ENCODE measurements at places on chromosomes 3 and 15.

DNA sequence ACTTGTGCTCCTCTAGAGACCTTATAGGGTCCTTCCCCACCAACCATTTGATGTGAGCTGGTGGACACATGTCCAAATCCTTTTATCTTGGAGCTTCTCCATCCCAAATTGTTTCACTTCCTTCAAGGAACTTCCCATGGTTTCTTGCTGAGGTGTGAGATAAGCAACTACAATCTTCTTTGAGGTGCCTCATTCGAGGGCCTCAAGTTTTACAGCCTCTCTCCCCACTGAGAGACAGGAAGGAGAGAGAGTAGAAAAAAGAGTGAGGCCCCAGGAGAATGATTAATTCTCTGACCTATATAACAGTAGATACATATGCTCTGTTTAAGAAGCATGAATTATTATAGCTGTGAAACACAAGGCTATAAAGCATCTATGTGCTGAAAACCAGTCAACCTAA lies 70.5 kb downstream of the SUMF1 start:
- no peak overlapping the region for H3K27ac ChIP-seq
- H3K4me1 ChIP-seq = peaks cover 3% of the 10 kb centered on the region
- no peaks in the 10 kb centered on the region for H3K36me3 ChIP-seq
- peak; percentile 79 for DNase-seq
- H3K4me3 ChIP-seq = no peak overlapping the region
- no peaks in the 10 kb centered on the region for H3K27me3 ChIP-seq

DNA sequence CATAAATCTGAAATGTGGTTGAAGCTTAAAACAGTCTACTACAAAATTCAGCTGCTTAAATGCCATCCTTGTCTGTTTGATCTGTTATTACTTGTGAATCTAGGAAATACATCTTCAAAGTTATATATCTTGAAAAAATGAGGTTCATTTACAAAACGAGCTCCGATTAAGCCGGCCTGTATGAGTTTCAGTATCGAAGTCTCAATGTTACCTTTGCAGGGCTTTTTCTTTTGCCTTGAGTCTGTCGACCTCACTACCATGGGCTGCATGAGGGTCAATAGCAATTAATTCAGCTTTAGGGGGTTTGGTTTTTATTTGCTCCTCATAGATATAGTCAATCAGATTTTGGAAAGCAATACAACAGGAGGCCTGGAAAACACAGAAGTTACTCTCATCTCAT lies 23.2 kb downstream of the ERICH6 start:
- no peak overlapping the region for H3K27ac ChIP-seq
- DNase-seq = no peak
- H3K36me3 ChIP-seq = no peaks in the 10 kb centered on the region
- no peaks in the 10 kb centered on the region for H3K4me1 ChIP-seq
- no peaks in the 10 kb centered on the region for H3K27me3 ChIP-seq
- no peak overlapping the region for H3K4me3 ChIP-seq

DNA sequence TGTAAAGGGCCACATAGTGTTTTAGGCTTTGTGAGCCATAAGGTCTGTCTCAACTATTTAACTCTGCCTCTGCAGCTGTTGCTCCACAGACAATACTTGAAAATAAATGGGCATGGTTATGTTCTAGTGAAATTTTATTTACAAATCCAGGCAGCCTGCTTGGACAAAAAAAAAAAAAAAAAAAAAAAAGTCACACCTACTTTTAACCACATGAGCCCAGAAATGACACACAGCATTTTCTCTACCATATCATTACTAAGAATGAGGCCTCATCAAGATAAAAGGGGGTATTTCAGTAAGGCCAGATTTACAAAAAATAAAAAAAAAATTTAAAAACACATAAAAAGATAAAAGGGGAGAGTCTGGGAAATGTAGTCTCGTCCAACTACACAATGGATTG lies 1.7 kb upstream of the NGLY1 start:
- no peaks in the 10 kb centered on the region for H3K27me3 ChIP-seq
- no peak overlapping the region for H3K27ac ChIP-seq
- H3K4me3 ChIP-seq = no peak overlapping the region
- no peaks in the 10 kb centered on the region for H3K36me3 ChIP-seq

- no peaks in the 10 kb centered on the region for H3K27me3 ChIP-seq
- H3K4me3 ChIP-seq = no peak overlapping the region
- no peaks in the 10 kb centered on the region for H3K36me3 ChIP-seq
- DNase-seq = no peak
- no peaks in the 10 kb centered on the region for H3K4me1 ChIP-seq
Observed at GRCh38 chr3:37715358-37715757, 146.3 kb upstream of the CTDSPL start.

GRCh38 chr15:88747111-88747510 lies 56.1 kb upstream of the ACAN start:
- DNase-seq = no peak
- H3K27me3 ChIP-seq = no peaks in the 10 kb centered on the region
- no peak overlapping the region for H3K4me3 ChIP-seq
- peaks cover 3% of the 10 kb centered on the region for H3K4me1 ChIP-seq
- H3K27ac ChIP-seq = no peak overlapping the region
- no peaks in the 10 kb centered on the region for H3K36me3 ChIP-seq

GRCh38 chr15:76625267-76625666 lies 279.9 kb downstream of the SCAPER start:
- H3K27ac ChIP-seq = no peak overlapping the region
- H3K36me3 ChIP-seq = no peaks in the 10 kb centered on the region
- H3K27me3 ChIP-seq = no peaks in the 10 kb centered on the region
- H3K4me3 ChIP-seq = no peak overlapping the region

- no peak overlapping the region for H3K4me3 ChIP-seq
- no peaks in the 10 kb centered on the region for H3K36me3 ChIP-seq
- peak; percentile 46 for DNase-seq
- H3K27me3 ChIP-seq = no peaks in the 10 kb centered on the region
- H3K27ac ChIP-seq = no peak overlapping the region
Observed at GRCh38 chr15:43376017-43376705, 5.3 kb downstream of the TUBGCP4 start.

Data from mesendoderm (in vitro differentiated cells).